ENCODE measurements at places on chromosomes 4 and X.

DNA sequence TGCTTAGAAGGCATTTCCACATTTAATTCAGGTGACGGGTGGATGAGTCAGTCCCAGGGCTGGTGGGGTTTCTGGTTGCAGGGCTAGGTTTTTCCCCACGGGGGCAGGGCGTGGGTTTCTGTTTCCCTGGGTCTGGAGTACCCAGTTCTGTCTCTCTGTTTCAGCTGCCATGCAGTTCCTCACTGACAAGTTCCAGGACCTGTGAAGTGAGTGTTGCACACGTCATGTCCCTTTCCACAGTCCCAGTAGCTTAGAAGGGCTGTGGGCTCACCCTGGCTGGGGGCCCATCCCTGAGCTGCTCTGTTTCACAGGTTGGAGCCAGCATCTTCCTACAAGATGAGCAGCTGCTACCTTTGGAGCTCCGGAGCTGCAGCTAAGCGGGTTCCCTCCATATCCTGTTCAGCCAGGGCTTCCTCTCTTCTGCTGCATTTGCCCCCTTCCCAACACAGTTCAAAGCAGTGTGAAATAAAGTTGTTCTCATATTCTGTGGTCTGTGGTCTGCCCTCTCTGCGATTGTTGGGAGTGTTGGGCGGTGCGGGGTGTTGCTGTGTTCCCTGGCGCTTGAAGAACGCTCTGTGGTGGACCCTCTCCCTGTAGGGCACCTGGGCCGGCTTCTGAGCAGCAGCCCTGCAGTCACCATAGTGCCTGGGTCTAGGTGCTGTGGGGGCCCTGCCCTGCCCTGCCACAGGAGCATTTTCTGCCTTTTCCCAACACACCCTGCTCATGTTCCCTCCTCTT is 3.9 kb downstream of the LOC101059915 start:
- DNase-seq: no peak

DNA sequence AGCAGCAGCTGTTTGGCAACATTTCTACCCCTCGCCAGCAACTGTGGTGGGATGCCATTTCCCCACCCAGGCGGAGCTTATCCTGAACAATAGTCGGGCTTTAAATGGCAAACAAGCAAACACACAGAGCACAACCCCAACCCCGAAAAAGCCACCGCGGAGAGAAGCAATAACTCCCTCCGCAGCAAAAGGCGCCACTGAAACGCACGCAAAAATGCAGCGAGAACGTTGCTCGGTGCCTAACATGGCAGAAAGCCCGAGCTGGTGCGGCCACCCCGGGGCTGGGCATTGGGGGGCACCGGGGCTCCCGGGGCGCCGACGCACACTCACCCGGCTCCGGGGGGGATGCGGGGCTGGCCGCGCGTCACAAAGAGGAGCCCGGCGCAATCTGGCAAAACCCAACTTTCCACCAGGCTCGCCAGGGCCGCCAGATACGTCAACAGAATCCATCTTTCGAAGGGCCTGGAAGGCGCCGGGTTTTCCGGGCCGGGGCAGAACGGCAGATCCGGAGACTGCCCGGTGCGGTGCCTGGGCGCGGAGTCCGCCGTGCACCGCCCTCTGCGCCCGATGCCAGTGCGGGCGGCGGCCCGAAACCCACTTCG is 818 bp downstream of the RAI2 start:
- no peak for DNase-seq

GRCh38 chr4:62194342-62194741 is 994.2 kb downstream of the ADGRL3 start:
- DNase-seq: no peak

DNA sequence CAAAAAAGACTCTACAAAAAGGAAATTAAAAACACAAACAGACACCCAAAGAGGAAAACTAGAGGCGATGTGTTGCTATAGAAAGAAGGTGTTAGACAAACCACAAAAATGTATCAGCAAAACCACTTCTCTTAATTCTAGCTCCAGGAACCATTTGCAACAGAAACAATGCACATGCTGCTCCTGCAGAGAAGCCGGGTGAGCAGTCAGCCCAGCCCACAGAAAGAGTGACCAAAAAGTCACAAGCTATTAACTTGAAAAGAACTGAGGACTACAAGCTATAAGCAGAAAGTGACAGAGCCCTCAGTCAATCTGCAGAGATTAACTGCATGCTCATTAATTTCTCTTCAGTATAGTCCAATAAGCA is 96.2 kb upstream of the KLHL13 start:
- no peak for DNase-seq

DNA sequence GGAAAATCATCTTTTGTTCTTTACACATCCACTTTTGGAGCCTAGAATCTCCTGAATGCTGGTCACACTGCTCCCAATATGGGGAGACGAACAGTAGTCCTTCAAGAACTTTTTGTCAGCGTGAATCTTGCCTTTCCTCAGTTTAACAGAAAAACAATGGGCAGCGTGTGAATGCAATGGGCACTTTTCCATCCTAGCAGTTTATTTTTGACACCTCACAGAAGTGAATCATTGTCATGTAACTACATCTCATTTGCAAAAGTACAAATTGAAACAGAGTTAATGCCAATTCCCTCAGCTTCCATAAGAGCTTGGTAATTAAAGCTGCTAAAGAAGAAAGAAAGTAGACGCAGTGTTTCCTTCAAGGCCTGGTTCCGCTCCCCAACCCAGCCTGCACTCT is 85.5 kb downstream of the DRD5 start:
- DNase-seq: no peak

DNA sequence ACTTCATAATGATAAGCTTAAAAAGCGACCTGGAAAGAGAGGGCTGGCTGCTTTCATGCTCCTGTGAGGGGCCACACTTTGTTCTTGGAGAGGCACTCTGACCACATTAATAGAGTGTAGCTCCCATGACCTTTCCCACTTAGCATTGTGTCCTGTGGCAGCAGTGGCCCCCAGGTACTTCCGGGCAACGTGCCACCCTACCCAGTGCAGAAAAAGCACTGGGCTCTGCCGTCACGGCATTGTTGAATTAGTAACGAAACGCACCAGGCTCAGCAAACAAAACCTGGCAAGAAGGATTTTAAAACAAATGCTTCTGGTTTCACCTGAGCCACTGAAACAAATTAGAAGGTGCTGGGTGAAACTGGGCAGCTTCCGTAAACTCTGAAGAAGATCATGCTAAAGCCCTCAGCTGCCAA is 5.4 kb upstream of the SORBS2 start:
- DNase-seq: no peak

GRCh38 chr4:76689145-76689817 is 208.7 kb downstream of the SOWAHB start:
- DNase-seq: peak; percentile 35

Measured in activated naive CD4-positive, alpha-beta T cell treated with anti-CD3 and anti-CD28 coated beads, Interleukin-2, amount 50 U/mL, for 72 hours (primary cell).